ENCODE measurements at places on chromosomes 13 and 19.

- DNase-seq = peak; percentile 46
Measured at GRCh38 chr19:33302974-33303790, 848 bp upstream of the CEBPA start.

DNA sequence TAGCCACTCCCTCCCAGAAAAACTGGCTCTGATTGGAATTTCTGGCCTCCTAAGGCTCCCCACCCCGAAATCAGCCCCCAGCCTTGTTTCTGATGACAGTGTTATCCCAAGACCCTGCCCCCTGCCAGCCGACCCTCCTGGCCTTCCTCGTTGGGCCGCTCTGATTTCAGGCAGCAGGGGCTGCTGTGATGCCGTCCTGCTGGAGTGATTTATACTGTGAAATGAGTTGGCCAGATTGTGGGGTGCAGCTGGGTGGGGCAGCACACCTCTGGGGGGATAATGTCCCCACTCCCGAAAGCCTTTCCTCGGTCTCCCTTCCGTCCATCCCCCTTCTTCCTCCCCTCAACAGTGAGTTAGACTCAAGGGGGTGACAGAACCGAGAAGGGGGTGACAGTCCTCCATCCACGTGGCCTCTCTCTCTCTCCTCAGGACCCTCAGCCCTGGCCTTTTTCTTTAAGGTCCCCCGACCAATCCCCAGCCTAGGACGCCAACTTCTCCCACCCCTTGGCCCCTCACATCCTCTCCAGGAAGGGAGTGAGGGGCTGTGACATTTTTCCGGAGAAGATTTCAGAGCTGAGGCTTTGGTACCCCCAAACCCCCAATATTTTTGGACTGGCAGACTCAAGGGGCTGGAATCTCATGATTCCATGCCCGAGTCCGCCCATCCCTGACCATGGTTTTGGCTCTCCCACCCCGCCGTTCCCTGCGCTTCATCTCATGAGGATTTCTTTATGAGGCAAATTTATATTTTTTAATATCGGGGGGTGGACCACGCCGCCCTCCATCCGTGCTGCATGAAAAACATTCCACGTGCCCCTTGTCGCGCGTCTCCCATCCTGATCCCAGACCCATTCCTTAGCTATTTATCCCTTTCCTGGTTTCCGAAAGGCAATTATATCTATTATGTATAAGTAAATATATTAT is 6.1 kb downstream of the FOSB start:
- no peak for DNase-seq

GRCh38 chr13:110264685-110265275 is 42.2 kb downstream of the COL4A1 start:
- no peak for DNase-seq

GRCh38 chr19:28554321-28555091 is 658.4 kb downstream of the UQCRFS1 start:
- DNase-seq = no peak

DNA sequence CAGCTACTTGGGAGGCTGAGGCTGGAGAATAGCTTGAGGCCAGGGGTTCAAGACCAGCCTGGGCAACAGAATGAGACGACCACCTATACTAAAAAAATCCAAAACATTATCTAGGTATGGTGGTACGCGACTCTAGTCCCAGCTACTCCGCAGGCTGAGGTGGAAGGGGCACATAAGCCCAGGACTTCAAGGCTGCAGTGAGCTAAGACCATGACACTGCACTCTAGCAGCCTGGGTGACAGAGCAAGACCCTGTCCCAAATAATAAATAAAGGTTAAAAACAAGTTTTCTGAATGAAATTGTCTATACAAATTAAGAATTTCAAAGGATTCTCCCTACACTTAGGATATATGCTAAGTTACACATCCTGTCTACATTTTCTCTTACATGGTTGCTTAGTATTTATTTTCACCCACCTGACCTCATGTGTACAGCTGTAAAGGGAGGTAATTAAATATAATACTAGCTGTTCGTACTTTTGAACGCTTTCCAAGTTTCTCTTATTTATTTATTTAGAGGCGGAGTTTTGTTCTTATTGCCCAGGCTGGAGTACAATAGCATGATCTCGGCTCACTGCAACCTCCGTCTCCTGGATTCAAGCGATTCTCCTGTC is 1.6 kb downstream of the SLC25A30 start:
- DNase-seq = no peak

DNA sequence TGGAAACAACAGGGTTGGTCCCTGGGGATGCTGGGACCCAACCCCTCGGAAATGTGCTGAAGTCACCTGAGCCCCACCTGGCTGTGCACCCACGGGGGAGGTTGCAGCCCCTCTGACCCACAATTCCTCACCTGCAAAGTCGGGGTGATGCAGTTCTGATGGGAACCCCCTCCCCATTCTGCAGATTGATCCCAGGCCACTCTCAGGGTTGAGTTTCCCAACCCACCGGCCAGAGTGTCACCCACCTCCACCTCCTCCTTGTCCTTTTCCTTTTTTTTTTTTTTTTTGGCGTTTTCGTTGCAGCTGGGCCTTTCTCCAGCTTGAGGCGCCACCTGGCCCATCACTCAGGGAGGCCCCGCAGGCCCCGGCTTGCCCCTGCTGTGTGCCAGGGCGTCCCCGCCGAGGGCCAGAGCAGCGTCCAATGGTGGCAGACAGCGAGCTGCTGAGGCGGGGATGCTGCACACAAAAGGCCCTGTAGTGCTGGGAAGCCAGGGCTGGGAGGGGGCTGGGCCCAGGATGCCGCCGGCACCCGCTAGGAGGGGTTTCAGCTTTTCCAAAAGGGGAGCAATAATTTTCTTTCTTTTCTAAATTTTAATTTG is 4.6 kb downstream of the PIK3R2 start:
- DNase-seq = no peak

DNA sequence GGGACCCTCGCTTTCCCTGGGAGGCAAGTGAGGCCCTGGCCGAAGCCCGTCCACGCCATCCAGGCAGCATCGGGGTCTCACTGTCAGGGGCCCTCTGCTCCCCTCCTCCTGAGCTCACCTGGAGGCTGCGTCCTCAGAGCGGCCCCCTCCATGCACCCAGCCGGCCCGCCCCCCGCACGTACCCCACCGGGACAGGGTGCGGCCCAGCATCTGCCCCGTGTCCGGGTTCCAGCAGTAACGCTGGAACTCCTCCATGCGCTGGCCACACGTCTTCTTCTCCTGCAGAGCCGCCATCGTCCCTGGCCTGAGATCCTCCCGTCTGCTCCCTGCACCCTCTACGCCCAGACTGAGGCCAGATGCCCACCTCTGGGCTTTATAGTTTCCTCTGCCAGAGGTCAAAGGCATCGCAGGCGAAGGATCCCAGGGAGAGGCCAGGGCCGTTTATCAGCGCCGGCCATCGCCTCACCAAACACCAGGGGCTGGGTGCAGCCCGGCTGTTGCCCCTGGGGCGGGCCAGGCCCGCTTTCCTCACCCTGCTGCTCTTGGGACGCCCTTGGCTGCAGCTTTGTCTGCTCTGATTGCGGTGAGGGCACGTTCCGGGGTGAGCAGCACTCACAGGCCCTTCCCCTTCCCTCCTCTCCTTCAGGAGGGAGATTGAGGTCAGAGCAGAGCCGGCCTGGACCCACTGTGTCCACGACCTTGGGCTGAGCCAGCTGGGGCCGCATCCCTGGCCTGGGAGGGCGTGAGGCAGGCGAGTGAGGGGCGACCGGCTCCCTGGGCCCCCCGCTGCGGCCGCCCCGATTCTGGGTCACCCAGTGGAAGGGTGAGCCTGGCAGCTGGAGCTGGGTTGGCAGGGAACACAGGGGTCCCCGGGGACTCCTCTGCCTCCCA is at the start of gene ATP4B:
TSS of gene ATP4B (minus strand) at position 348 of the 891 bp plus-strand sequence. CDS start at position 294, 54 bp downstream.
- DNase-seq = no peak

- DNase-seq = no peak
Measured at GRCh38 chr19:3353493-3353892, 12.9 kb upstream of the NFIC start.

- DNase-seq = no peak
Measured at GRCh38 chr19:49427339-49427738, 2.2 kb downstream of the GFY start.

DNA sequence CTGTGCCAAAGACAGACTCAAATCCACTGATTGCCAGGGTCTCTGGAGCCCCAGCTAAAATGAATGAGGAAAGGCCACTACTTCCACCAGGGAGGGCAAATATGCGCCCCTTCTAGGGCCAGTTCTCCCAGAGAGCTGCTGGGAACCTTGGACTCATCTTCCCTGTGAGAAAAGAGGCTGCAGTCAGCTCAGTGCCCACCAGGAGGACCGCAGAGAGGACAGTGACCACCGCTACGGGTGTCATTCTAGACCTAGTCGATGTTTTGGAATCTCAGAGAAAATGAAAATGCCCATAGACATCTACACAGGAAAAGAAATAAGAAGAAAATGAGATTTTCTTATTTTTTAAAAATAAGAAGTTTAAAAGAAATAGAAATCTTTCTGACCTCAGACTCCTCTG is 235.1 kb downstream of the UQCRFS1 start:
- no peak for DNase-seq

DNA sequence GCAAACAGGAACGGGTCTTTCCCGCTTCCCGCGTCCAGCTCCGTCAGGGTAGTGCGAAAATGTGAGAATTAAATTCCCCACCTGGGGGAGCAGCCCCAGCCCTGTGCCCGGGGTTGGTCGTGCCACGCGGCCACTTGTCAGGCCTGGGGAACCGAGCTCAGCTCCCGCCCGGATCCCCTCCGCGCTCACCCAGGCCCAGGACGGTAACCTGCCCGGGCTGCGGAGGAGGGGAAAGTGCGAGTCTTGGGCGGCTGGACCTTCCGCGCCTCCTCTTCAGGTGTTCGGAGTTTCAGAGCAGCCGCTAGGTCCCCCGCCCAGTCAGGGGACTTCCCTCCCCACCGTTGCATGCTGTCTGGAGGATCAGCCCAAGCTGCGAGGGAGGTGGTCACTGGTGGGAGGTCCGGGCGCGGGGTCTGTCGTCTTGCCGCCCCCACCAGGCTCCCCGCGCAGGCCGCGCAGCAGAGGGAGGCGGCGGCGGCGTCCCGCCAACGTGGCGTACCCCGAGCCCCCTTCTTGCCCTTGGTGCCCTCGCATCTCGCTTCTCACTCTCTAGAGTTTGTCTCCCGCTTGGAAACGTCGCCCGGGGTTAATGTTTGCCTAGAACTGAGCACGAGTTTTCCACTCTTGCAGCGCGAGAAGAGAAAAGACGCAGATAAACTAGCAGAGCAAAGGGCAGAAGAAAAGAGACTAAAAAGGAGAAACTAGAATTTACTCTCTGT is 8.1 kb downstream of the URAD start:
- DNase-seq = no peak

- DNase-seq = no peak
Measured at GRCh38 chr13:83992566-83993358, 110.5 kb upstream of the SLITRK1 start.

DNA sequence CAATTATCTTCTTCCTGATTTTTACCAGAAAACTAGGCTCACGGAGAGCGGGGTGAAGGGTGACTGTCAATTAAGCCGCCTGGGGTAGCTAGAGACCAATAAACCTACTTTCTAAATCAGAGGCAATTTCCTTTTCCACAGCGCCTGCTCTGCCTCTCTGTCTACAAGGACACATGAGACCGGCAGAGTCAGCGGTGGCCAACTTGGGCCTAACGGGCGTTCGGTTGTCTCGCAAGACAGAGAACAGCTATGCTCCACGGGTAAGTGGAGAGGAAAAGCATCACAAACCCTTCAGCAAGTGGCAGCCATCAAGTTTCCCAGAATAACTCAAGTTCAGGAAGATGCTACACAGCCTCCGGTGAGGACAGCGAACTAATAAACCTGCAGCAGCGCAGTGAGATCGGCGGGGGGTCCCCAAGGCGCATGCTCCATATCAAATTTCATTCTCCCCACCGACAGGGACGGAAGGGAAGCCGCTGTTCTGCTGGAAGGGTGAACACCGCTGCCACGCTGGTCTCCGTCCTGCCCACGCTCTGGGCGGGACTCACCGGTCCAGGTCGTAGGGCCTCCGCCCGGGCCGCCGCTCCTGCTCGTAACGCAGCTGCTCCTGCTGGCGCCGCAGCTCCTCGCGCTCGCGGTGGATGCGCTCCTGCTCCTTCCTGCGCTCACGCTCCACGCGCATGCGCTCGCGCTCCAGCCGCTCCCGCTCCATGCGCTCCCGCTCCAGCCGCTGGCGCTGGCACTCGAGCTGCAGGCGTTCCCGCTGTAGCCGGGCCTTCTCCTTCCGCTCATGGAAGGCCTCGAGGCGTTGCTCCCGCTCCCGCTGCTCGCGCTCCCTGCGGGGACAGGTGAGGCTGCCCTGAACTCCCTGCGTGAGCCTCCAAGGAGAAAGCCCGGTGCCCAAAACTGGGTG is 25.8 kb upstream of the TINCR start:
- DNase-seq = no peak

DNA sequence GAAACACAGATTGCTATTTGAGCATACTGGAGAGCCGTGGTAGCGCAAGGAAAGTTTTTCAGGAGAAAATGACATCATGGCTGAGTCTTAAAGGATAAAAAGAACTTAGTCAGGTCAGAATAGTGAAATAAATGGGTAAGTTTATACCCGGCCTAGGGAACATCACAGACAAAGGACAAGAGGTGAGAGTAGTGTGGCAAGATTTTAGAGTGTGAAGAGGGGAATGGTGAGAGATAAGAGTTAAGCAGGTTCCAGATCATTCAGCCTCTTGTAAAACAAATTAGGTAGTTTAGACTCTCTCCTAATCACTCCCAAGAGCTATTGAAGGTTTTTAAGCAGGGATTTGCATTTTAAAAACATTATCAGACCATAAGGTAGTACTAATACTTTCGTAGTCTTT is 116.0 kb upstream of the MAB21L1 start:
- DNase-seq = no peak

GRCh38 chr13:20721454-20722357 is 18.2 kb downstream of the IL17D start:
- DNase-seq = peak; percentile 40

DNA sequence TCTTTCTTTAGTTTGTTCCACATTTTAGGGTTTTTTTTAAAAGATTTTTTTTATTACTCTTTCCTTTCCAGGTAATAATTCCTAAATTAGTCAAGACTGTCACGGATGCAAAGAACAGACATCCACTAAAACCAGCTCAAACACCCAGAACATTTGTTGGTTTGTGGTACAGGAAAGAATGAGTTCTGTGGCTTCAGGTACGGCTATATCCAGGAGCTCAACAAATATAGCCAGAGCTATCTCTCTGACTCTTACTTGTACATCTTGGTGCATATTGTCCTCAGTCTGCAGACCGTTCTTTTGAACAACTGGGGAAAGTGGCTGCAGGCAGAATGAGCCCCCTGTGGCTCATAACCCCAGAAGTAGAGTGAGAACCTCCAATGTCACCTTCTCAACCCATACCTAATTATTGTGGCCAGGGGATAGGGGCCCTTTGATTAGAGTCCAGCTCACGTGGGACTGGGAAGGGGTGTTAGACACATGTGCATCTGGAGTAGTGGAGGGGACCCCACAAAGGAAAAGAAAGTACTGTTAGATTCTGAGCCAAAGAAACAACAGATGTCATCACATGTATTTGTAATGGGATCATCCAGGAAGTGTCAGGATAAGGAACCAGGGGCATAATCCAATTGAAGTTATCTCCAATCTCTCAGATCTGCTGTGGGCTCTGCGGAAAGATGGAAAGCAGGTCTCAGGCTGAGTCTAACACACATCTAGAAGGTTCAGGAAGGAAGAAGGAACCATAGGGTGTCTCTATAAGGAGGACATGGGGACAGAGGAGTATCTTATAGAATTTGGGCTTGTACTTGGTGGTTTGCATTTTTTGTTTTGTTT is 1.9 kb upstream of the ZNF358 start:
- no peak for DNase-seq

- no peak for DNase-seq
Measured at GRCh38 chr19:17755443-17755890, 4.2 kb downstream of the FCHO1 start.

GRCh38 chr13:84730376-84730775 is 848.1 kb upstream of the SLITRK1 start:
- no peak for DNase-seq

GRCh38 chr19:38910488-38910887 is 1.5 kb downstream of the CCER2 start:
- DNase-seq = no peak

- DNase-seq = no peak
Measured at GRCh38 chr13:20400774-20401173, 124.9 kb downstream of the CRYL1 start.

All from stimulated activated CD4-positive, alpha-beta T cell treated with anti-CD3 and anti-CD28 coated beads, Interleukin-15, amount 100 ng/mL, for 24 hours (primary cell).